ENCODE measurements at places on chromosomes 3 and 15.

DNA sequence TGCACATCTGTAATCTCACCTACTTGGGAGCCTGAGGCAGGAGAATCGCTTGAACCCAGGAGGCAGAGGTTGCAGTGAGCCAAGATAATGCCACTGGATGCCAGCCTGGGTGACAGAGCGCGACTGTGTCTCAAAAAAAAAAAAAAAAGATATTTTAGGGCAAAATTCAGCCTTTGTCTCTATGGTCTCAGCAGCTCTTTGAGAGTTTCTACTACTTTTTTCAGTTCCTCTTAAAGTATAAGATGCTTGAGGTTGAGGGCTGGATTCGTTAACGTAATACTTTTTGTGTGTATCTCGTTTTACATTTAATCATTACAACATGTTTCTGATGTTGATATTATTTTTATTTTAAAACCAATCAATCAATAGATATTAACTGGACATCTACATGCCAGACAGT lies 381.2 kb upstream of the TBL1XR1 start:
- H3K4me1 ChIP-seq: peaks cover 5% of the 10 kb centered on the region
- DNase-seq: no peak
- no peaks in the 10 kb centered on the region for H3K36me3 ChIP-seq

GRCh38 chr3:29312960-29313452 lies 32.1 kb downstream of the RBMS3 start:
- H3K4me1 ChIP-seq: peaks cover 6% of the 10 kb centered on the region
- H3K36me3 ChIP-seq: no peaks in the 10 kb centered on the region
- DNase-seq: no peak
- no peak overlapping the region for H3K27ac ChIP-seq
- no peak overlapping the region for H3K4me3 ChIP-seq
- H3K27me3 ChIP-seq: no peaks in the 10 kb centered on the region

DNA sequence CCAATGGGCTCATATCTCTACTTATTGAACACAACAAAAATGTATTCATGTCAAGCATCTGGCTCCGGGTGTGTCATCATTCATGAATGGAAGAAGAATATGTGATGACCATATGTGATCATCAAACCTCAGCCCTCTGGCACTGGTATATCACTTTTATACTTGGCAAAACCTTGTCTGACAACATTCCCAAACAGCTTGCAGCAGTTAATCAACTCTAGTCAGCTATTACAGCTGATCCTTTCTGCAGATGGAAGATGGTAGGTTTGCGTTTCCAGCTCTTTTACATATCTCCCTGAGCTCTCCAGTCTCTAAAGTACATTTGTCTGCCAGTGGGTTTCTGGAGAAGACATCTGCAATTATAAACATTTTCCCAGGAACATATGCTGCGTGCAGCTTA lies 6.6 kb downstream of the PLSCR5 start:
- DNase-seq: no peak
- H3K4me3 ChIP-seq: no peak overlapping the region
- no peaks in the 10 kb centered on the region for H3K4me1 ChIP-seq
- no peaks in the 10 kb centered on the region for H3K27me3 ChIP-seq
- H3K36me3 ChIP-seq: no peaks in the 10 kb centered on the region
- H3K27ac ChIP-seq: no peak overlapping the region

GRCh38 chr3:141465221-141465620 lies 21.6 kb upstream of the RASA2 start:
- no peaks in the 10 kb centered on the region for H3K27me3 ChIP-seq
- no peaks in the 10 kb centered on the region for H3K36me3 ChIP-seq
- peaks cover 5% of the 10 kb centered on the region for H3K4me1 ChIP-seq
- H3K4me3 ChIP-seq: no peak overlapping the region
- H3K27ac ChIP-seq: no peak overlapping the region

DNA sequence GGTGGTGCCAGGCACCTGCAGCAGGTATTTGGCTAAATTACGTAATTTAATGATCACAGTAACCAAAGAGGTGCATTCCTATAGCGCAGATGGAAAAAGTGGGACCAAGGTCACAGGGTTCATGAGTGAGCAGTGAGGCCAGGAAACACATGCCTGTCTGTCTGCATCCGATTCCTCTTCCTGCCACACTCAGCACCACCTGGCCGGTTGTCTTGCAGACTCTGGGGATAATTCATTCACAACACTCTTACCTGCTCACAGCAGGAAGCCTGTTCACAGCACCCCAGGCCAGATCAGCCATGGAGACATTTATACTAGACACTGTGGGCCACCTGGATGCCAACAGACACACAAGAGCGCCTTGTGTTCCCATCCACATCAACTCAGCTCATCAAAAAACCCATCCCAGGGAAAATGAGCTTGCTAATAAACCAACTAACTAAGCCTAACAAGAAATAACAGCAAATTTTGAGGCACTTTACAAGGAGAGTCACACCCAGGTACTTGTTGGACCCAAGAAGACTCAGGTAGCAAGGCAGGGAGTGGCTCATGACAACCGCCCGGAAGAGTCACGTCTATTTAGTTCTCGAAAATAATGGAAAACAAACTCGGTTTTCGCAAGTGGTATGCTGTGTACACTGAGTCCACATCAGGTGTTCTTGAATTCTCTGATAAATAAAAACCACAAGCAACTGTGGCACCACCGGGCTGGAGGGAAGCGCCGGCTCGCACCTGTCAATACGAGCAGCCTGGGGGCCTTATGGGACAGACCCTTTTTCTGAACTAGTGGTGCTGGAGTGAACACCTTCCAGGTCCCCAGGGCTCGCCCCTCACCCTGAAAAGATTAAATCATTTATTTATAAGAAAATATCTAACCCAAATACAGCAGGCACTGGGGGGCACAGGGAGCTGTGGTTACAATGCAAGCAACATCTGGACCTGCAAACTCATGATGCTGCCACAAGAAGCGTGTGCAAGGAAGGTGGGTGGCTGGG lies 40.5 kb downstream of the FAM174B start:
- H3K36me3 ChIP-seq: no peaks in the 10 kb centered on the region
- peaks cover 69% of the 10 kb centered on the region for H3K4me1 ChIP-seq
- H3K27me3 ChIP-seq: no peaks in the 10 kb centered on the region
- no peak overlapping the region for H3K4me3 ChIP-seq

- H3K4me1 ChIP-seq: no peaks in the 10 kb centered on the region
- H3K27ac ChIP-seq: no peak overlapping the region
- H3K27me3 ChIP-seq: no peaks in the 10 kb centered on the region
- no peak for DNase-seq
These were observed 19.6 kb downstream of the PPARG start for GRCh38 chr3:12308517-12308916.

DNA sequence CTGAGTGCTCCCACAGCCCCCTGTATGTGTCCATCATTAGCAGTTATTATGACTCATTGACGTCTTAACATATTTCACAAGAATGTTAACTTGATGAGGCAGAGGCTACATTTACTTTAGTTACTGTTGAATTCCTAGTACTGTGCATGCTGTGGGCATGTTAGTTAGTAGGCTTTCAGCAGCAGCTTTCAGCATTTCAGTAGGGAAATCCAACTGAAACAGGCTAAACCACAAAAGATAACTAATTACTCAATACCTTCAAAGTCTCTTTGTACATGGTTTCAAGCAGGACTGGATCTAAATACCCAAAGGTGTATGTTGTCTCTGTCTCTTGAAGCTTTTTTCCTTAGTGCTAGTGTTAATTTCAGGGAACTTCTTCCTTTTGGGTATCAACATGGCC lies 229.9 kb upstream of the SUCLG2 start:
- DNase-seq: no peak
- H3K36me3 ChIP-seq: no peaks in the 10 kb centered on the region
- no peak overlapping the region for H3K4me3 ChIP-seq
- H3K27me3 ChIP-seq: no peaks in the 10 kb centered on the region

DNA sequence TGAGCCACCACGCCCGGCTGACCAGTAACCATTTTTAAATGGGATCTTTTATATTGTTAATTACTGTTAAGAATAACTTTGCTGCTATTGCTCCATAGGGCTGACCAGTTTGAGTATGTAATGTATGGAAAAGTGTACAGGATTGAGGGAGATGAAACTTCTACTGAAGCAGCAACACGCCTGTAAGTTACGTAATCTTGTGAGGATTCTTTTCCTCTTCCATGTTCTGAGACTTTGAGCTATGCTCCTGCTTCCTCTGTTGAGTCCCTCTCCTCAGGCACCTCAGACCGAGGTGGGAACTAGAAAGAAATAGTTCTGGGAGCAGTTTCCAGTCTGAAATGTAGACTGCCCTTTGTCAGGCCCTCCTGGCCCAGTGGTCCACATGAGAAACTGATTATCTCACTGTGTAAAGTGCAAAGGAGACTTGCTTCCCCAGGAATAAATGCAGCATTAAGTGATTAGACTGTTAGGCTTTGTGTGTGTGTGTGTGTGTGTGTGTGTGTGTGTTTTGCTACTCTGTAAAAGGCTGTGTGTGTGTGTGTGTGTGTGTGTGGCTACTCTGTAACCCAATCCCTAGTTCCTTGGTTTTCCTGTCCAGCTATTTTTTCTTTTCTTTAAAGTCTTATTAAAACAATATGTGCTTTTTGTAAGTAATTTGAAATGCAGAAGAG lies 5.2 kb downstream of the POLR2H start:
- no peak for DNase-seq
- no peaks in the 10 kb centered on the region for H3K27me3 ChIP-seq
- H3K4me1 ChIP-seq: peaks cover 28% of the 10 kb centered on the region
- no peak overlapping the region for H3K4me3 ChIP-seq
- peaks cover 7% of the 10 kb centered on the region for H3K36me3 ChIP-seq

GRCh38 chr3:33883951-33884561 lies 85.6 kb downstream of the PDCD6IP start:
- DNase-seq: no peak
- H3K27me3 ChIP-seq: no peaks in the 10 kb centered on the region
- H3K36me3 ChIP-seq: no peaks in the 10 kb centered on the region
- peaks cover 6% of the 10 kb centered on the region for H3K4me1 ChIP-seq
- H3K4me3 ChIP-seq: no peak overlapping the region

DNA sequence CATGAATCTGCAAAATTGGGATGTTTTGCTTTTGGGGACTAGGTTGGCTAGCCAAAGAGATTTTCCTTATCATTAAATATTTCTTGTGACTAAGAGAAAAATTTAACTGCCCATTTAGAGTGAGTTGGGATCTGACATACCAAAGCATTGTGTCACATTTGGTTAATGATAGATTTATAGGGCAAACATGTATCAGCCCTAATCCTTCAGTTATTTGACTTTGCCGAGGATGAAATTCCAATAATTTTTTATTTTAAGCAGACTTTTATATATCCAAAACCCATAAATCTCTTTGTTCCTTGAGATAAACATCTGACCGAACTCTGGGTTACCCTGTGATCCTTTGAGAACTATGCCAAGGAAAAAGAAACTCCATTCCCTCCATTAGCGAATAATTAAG lies 218.9 kb downstream of the CDIN1 start:
- H3K27ac ChIP-seq: no peak overlapping the region
- H3K4me3 ChIP-seq: no peak overlapping the region
- H3K4me1 ChIP-seq: peaks cover 6% of the 10 kb centered on the region
- no peaks in the 10 kb centered on the region for H3K27me3 ChIP-seq

GRCh38 chr3:128324911-128325592 lies 141.6 kb downstream of the DNAJB8 start:
- DNase-seq: no peak
- peak overlapping the region; percentile 84 for H3K27ac ChIP-seq
- peaks cover 54% of the 10 kb centered on the region for H3K4me1 ChIP-seq
- H3K36me3 ChIP-seq: no peaks in the 10 kb centered on the region

GRCh38 chr15:61571026-61571425 lies 341.9 kb upstream of the RORA start:
- no peaks in the 10 kb centered on the region for H3K4me1 ChIP-seq
- no peaks in the 10 kb centered on the region for H3K27me3 ChIP-seq
- H3K4me3 ChIP-seq: no peak overlapping the region
- no peak for DNase-seq

- H3K27me3 ChIP-seq: no peaks in the 10 kb centered on the region
- H3K4me3 ChIP-seq: no peak overlapping the region
- no peak overlapping the region for H3K27ac ChIP-seq
These were observed 417.0 kb upstream of the TPM1 start for GRCh38 chr15:62625429-62626033.

- no peaks in the 10 kb centered on the region for H3K27me3 ChIP-seq
- H3K4me3 ChIP-seq: peak overlapping the region; percentile 83
- H3K27ac ChIP-seq: peak overlapping the region; percentile 99
- peak; percentile 65 for DNase-seq
These were observed 396 bp downstream of the INO80 start for GRCh38 chr15:41115652-41116115.

GRCh38 chr3:19190126-19190525 lies 41.8 kb downstream of the KCNH8 start:
- no peak overlapping the region for H3K27ac ChIP-seq
- peaks cover 17% of the 10 kb centered on the region for H3K4me1 ChIP-seq
- H3K4me3 ChIP-seq: no peak overlapping the region

DNA sequence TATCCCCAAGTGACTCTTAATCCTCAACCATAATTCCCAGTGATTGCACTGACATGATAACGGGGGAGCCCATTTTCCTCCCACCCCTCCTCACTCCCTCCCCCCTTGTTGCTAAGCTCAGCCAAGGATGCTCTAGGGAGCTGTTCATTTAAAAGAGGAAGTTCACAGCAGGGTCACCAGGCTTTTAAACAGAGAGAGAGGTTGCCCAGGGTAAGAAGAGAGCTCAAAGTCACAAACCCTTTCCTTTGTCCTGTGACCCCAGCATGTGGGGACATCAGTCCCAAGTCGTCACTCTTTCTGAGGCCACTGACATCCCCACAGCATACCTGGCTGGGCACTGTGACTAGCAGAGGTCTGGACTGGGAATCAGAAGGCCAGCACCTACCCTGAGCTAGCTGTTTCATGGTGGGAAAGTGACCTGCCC lies 144.1 kb downstream of the RORA start:
- peaks cover 7% of the 10 kb centered on the region for H3K4me1 ChIP-seq
- no peaks in the 10 kb centered on the region for H3K27me3 ChIP-seq
- H3K36me3 ChIP-seq: no peaks in the 10 kb centered on the region
- peak; percentile 14 for DNase-seq
- no peak overlapping the region for H3K27ac ChIP-seq
- no peak overlapping the region for H3K4me3 ChIP-seq

DNA sequence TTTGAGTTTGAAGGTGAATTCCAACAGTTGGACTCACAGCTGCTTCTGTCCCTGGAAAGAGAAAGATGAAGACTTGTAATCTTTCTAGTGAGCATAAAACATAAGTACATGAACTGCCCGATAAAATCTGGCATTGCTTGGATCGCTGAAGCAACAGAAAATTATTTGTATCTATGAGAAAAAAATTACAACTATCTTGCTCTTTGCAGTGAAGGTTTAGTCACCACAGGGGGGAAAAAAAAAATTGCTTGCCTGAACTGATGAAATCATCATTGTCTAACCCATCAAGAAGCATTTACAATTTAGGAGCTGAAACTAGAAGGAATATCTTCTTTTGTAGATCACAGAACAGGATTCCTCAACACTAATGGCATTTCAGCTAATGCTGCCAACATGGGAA lies 20.0 kb downstream of the TMEM207 start:
- no peak for DNase-seq
- H3K4me3 ChIP-seq: no peak overlapping the region

- no peaks in the 10 kb centered on the region for H3K36me3 ChIP-seq
- H3K27me3 ChIP-seq: no peaks in the 10 kb centered on the region
- DNase-seq: no peak
- no peak overlapping the region for H3K27ac ChIP-seq
These were observed 1042.8 kb upstream of the NR2F2 start for GRCh38 chr15:95287720-95288103.
